ENCODE measurements at places on chromosomes 5 and 9. TPM values are rescaled to one million over a fixed set of nuclear protein-coding genes. Genes with fewer than 3 reads are reported as not detected.
A peak's percentile ranks its signal among the peaks of the same experiment; 100 is the strongest.

Gene CER1
- not detected for total RNA-seq

Gene ARID3C
- 0.11 TPM for total RNA-seq

- H3K4me3 ChIP-seq, result no peak overlapping the region
- no peaks in the 10 kb centered on the region for H3K36me3 ChIP-seq
- DNase-seq, result no peak
- no peaks in the 10 kb centered on the region for H3K4me1 ChIP-seq
- H3K27me3 ChIP-seq, result peaks cover 32% of the 10 kb centered on the region
- no peak overlapping the region for H3K27ac ChIP-seq
These were observed 92.9 kb upstream of the PTPN3 start for GRCh38 chr9:109590966-109591365.

- 0 out of 2 replicates have a peak, but pooled peaks cover 4% of the 10 kb centered on the region for H3K36me3 ChIP-seq
- H3K4me3 ChIP-seq, result 0 out of 2 replicates have a peak overlapping the region, but pooled peaks have one; percentile 0
- no peaks in the 10 kb centered on the region for H3K27me3 ChIP-seq
- peak overlapping the region; percentile 93 for H3K27ac ChIP-seq
- peaks cover 31% of the 10 kb centered on the region for H3K4me1 ChIP-seq
These were observed 30.9 kb downstream of the GALNT10 start for GRCh38 chr5:154221371-154221896.

Gene BTNL8
- not detected for total RNA-seq

Gene SEC16A
- 34.5 TPM for total RNA-seq

Gene SLC34A1
- not detected for total RNA-seq

- no peaks in the 10 kb centered on the region for H3K27me3 ChIP-seq
- no peak overlapping the region for H3K4me3 ChIP-seq
- DNase-seq, result no peak
- no peak overlapping the region for H3K27ac ChIP-seq
- H3K4me1 ChIP-seq, result peaks cover 32% of the 10 kb centered on the region
These were observed 28.3 kb downstream of the CXXC5 start for GRCh38 chr5:139676406-139676805.

DNA sequence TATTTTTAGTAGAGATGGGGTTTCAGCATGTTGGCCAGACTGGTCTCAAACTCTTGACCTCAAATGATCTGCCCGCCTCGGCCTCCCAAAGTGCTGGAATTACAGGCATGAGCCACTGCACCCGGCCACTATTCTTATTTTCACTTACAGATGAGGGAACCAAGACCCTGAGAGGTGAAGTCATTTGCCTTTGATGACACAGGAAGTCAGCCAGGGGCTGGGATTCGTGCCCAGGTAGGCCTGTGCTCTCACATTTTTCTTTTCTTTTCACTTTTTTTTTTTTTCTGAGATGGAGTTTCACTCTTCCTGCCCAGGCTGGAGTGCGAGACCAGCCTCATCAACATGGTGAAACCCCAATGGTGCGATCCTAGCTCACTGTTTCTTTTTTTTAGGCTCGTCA is 22.2 kb downstream of the ENG start:
- H3K36me3 ChIP-seq, result 0 out of 2 replicates have a peak, but pooled peaks cover 10% of the 10 kb centered on the region
- H3K27me3 ChIP-seq, result no peaks in the 10 kb centered on the region
- H3K4me3 ChIP-seq, result no peak overlapping the region
- H3K27ac ChIP-seq, result peak overlapping the region; percentile 100
- H3K4me1 ChIP-seq, result peaks cover 54% of the 10 kb centered on the region

- H3K27ac ChIP-seq, result no peak overlapping the region
- H3K36me3 ChIP-seq, result no peaks in the 10 kb centered on the region
- no peaks in the 10 kb centered on the region for H3K4me1 ChIP-seq
- H3K27me3 ChIP-seq, result no peaks in the 10 kb centered on the region
These were observed 122.7 kb downstream of the NMUR2 start for GRCh38 chr5:152282331-152282730.

DNA sequence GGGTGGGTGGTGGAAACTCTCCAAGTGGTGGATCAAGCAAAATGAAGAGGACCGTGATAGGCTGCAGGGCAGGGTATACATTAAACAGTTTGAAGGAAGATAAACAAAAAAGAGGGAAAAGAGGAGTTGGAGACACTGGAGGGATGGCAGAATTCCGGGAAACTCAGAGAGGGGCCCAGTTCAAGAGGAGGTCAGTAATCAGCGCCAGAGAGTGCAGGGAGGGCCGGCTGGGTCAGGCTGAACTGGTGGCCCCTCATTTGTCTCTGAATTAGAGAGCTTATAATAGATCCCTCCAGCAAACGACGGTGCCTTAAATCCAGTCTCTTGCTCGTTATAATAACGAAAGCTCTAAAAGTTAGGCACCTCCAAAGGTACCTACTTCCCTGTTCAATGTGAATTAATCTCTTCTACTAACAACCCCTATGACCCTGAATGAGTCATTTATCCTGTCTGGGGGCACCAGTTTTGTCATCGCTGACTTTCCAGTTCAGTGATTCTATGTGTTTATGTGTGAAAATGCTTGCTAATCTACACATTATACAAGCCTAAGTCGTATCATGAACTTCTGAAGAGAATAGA is 2.4 kb upstream of the ZSWIM6 start:
- no peak overlapping the region for H3K27ac ChIP-seq
- H3K4me3 ChIP-seq, result peak overlapping the region; percentile 85
- H3K36me3 ChIP-seq, result no peaks in the 10 kb centered on the region

GRCh38 chr5:4480528-4481349 is 659.4 kb upstream of the ADAMTS16 start:
- no peaks in the 10 kb centered on the region for H3K27me3 ChIP-seq
- DNase-seq, result no peak
- H3K4me3 ChIP-seq, result no peak overlapping the region
- H3K36me3 ChIP-seq, result no peaks in the 10 kb centered on the region

DNA sequence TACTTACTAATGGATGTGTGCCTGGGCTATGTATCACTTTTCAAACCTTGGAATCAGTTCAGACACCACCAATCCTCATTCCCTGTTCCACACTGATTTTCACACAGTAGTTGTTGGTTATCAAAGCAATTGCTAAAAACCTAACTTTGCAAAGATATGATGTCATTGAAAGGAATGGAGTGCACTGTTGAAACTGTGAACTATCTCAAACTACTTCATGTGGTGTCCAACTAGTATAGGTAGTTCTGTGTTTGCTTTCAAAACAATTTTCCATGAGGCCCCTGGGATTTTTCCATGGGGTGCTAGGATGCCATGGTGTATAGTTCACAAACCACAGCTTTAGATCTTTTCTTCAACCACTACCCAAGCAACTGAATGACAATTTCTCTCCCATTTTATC is 17.8 kb downstream of the INIP start:
- H3K4me1 ChIP-seq, result no peaks in the 10 kb centered on the region
- H3K4me3 ChIP-seq, result no peak overlapping the region
- no peaks in the 10 kb centered on the region for H3K27me3 ChIP-seq
- peak; percentile 10 for DNase-seq

- no peaks in the 10 kb centered on the region for H3K27me3 ChIP-seq
- DNase-seq, result no peak
- no peaks in the 10 kb centered on the region for H3K4me1 ChIP-seq
- H3K36me3 ChIP-seq, result no peaks in the 10 kb centered on the region
These were observed 446.7 kb downstream of the IRX1 start for GRCh38 chr5:4042311-4042710.

DNA sequence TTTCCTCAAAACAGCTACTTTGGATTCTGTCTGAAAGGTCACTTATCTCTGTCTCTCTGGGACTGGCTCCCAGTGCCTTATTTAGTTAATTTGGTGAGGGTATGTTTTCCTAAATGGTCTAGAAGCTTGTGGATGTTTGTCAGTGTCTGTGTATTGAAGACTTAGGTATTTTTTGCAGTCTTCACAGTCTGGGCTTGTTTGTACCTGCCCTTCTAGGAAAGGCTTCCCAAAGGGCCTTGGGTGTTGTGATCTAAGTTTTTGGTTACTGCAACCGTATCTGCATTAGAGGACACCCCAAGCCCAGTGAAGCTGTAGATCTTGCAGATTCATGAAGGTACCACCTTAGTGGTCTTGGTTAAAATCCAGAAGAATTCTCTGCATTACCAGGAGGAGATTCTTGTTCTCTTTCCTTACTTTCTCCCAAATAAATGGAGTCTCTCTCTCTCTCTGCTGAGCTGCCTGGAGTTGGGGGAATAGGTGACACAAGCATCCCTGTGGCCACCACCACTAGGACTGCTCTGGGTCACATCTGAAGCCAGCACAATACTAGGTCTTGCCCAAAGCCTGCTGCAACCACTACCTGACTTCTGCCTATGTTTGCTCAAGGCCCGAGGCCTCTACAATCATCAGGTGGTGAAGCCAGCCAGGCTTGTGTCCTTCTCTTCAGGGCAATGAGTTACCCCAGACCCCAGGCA is 17.8 kb upstream of the CCNB1 start:
- no peaks in the 10 kb centered on the region for H3K27me3 ChIP-seq
- H3K4me3 ChIP-seq, result no peak overlapping the region
- no peaks in the 10 kb centered on the region for H3K36me3 ChIP-seq
- H3K4me1 ChIP-seq, result no peaks in the 10 kb centered on the region
- no peak overlapping the region for H3K27ac ChIP-seq

Gene HMMR
- 13.9 TPM for total RNA-seq

DNA sequence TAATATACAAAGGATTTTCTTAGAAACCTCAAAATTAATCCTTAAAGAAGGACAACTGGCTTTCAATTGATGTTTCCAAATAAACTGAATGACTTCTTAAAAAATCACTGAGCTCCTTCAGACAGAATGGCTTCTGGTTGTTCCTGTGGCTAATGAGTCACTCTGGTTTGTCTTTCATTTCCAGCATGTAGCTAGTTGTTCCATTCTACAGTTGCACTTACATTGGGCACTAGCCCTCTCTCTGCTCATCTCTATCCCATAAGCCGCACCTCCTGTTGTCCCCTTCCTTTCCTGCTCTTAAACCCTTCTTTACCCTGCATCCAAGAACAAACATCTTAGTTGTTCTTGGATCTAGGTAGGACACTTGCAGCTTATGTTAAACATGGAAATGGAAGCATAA is 235.3 kb upstream of the HAPLN1 start:
- no peaks in the 10 kb centered on the region for H3K36me3 ChIP-seq
- H3K27ac ChIP-seq, result peak overlapping the region; percentile 20
- H3K4me1 ChIP-seq, result peaks cover 13% of the 10 kb centered on the region
- H3K4me3 ChIP-seq, result no peak overlapping the region
- no peaks in the 10 kb centered on the region for H3K27me3 ChIP-seq
- peak; percentile 70 for DNase-seq

Gene COL5A1
- total RNA-seq, result 897 TPM

- H3K27me3 ChIP-seq, result no peaks in the 10 kb centered on the region
- H3K36me3 ChIP-seq, result no peaks in the 10 kb centered on the region
- 0 out of 2 replicates have a peak, but pooled peaks cover 8% of the 10 kb centered on the region for H3K4me1 ChIP-seq
These were observed 34.0 kb downstream of the ZNF618 start for GRCh38 chr9:113910036-113910639.

- H3K27ac ChIP-seq, result peak overlapping the region; percentile 44
- peak; percentile 33 for DNase-seq
- H3K4me1 ChIP-seq, result 0 out of 2 replicates have a peak, but pooled peaks cover 7% of the 10 kb centered on the region
- H3K27me3 ChIP-seq, result no peaks in the 10 kb centered on the region
These were observed 143.2 kb downstream of the HMHB1 start for GRCh38 chr5:143955141-143955540.

GRCh38 chr9:87687207-87687606 is 38.7 kb upstream of the CTSL start:
- no peak overlapping the region for H3K27ac ChIP-seq
- DNase-seq, result no peak
- no peak overlapping the region for H3K4me3 ChIP-seq
- H3K27me3 ChIP-seq, result no peaks in the 10 kb centered on the region
- no peaks in the 10 kb centered on the region for H3K4me1 ChIP-seq
- H3K36me3 ChIP-seq, result no peaks in the 10 kb centered on the region

DNA sequence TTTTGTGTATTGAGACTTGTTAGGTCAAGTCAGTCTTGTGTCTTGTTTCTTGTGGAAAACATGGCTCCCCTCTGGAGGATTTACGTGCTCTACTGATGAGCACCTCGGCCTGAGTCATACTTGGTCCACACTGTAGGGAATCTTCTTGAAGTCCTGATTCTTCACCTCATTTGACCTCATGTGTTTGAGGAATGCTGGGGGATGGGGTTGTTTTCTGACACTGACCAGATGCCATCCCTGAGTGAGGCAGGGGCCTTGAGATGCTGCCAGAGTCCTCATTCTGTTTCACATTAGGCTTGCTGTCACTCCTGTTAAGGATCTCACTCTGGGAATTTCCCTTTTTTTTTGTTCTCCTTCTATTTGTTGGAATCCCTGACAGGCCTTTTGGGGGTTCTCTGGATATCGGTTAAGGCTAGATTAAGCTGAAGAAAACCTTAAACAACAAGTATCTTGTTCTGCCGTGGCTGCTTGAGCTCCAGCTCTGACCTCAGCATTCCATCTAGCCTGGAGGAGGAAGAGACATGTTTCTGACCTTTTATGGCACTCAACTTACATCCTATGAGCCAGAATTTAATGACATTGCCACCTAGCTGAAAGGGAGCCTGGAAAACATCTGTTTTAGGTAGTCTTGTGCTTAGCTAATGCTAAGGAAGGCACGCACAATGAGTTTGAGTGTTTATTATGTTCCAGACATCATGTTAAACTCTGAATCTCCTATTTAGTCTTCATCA is 20.6 kb downstream of the TCOF1 start:
- peak; percentile 94 for DNase-seq
- H3K4me3 ChIP-seq, result peak overlapping the region; percentile 41
- peak overlapping the region; percentile 99 for H3K27ac ChIP-seq
- H3K27me3 ChIP-seq, result no peaks in the 10 kb centered on the region

Gene MEIKIN
- not detected for total RNA-seq

Gene PCDHB6
- total RNA-seq, result 0.22 TPM

Gene CARTPT
- not detected for total RNA-seq

- no peaks in the 10 kb centered on the region for H3K4me1 ChIP-seq
- peaks cover 70% of the 10 kb centered on the region for H3K27me3 ChIP-seq
- no peak for DNase-seq
- no peak overlapping the region for H3K4me3 ChIP-seq
- H3K27ac ChIP-seq, result no peak overlapping the region
- no peaks in the 10 kb centered on the region for H3K36me3 ChIP-seq
These were observed 24.0 kb upstream of the PPARGC1B start for GRCh38 chr5:149706158-149706557.

Gene FGFR4
- not detected for total RNA-seq

DNA sequence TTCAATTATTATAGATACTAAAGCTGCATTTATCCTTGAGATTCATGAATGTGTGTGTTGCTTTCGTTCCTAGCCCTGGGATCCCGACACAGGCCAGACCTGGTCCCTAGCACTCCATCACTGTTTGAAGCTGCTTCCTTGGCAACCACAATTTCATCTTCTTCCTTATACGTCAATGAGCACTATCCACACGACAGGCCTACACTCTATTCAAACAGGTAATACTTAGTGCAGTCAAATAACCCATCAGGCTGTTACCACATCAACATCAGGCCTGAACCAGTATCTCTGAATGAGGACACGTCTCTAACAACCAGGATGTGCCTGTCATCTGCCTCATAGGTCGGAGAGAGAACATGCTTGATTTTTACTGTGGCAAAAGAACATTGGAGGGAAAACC is 73.3 kb downstream of the PRKACG start:
- 0 out of 2 replicates have a peak, but pooled peaks cover 8% of the 10 kb centered on the region for H3K27me3 ChIP-seq
- H3K27ac ChIP-seq, result no peak overlapping the region
- DNase-seq, result no peak
- H3K36me3 ChIP-seq, result no peaks in the 10 kb centered on the region
- H3K4me3 ChIP-seq, result no peak overlapping the region

Gene CA9
- total RNA-seq, result 3.4 TPM

Gene RNF208
- not detected for total RNA-seq
